ENCODE measurements at places on chromosomes 5 and 9.

GRCh38 chr5:1538741-1539392 is 15.1 kb upstream of the LPCAT1 start:
- DNase-seq, result no peak

GRCh38 chr9:16384993-16385392 is 485.5 kb downstream of the BNC2 start:
- no peak for DNase-seq

DNA sequence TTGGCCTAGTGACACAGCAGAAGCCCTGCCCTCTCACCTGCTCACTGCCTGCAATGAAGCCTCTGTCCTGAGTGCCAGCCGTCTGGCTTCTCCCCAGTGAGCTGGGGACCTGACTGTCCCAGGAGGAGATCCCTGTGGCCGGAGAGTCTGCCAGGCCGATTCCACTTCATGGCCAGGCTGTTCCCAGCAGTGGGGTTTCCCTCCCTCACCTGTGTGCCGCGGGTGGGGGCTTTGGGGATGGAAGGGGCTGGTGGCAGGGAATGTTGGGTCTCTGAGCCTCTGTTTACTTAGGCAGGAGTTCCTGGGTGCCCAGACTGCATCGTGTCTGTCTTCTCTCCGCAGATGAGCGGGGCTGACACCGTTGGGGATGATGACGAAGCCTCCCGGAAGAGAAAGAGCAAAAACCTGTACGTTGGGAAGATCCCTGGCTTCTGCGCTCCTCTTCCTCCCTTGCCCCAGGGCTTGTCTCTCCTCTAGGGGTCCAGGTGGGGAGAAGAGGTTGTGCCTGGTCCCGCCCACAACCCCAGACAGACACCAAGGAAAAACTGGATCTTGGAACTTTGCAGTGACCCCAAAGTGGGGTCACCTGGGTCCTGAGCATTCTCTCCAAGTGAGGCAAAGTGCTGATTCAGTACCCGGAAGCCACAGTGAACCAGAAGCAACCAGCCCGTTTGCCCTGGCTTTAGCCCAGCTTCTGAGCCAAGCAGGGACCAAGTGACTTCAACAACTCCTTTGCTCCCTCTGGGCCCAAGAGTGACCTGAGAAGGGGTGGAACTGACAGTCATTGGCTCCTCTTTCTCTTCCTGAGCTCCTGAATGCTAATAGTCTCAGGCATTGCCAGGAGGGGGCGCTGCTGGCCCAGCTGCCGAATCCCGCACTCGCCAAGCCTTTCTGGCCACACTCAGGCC is 127.7 kb downstream of the RGS3 start:
- peak; percentile 28 for DNase-seq

- no peak for DNase-seq
These were observed 384.7 kb downstream of the DMRT2 start for GRCh38 chr9:1434811-1435210.

DNA sequence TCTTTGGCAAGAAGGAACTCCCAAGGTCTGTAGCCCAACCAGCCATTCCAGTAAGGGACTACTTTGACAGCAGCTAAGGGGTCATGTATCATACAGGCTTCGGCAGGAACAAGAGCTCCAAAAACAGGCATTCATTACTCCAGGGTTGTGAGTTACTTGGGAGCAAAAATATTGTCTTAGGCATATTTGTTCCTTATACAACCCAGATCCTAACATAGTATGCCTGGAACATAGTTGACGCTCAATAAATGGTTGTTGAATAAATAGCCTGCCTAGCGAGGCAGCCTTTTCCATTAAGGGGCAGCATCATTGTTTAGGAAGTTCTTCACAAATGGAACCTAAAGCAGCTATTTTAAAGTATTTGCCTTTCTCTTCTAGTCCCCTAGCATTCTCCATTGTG is 35.8 kb upstream of the FER start:
- no peak for DNase-seq

Data from stimulated activated naive CD4-positive, alpha-beta T cell treated with Interleukin-2 at 50 U/mL for 16 hours (primary cell).